ENCODE measurements at places on chromosomes 1 and 21. TPM values are rescaled to one million over a fixed set of nuclear protein-coding genes. Genes with fewer than 3 reads are reported as not detected.

ERG gene
- total RNA-seq, result 0.56 TPM

RGS2 gene
- 48.5 TPM for total RNA-seq

ARHGEF16 gene
- total RNA-seq, result 0.38 TPM

RBM11 gene
- 0.85 TPM for total RNA-seq

PLA2G5 gene
- 0.56 TPM for total RNA-seq

TNFRSF18 gene
- total RNA-seq, result not detected

Data from regular cardiac myocyte (primary cell).